ENCODE measurements at places on chromosomes 16 and 17. TPM values are rescaled to one million over a fixed set of nuclear protein-coding genes. Genes with fewer than 3 reads are reported as not detected.

Gene BIRC5
- total RNA-seq, result 33.6 TPM

Gene CSH2
- not detected for total RNA-seq

Gene TEKT5
- not detected for total RNA-seq

Gene SLFN11
- 8.9 TPM for total RNA-seq

Gene MGAT5B
- 1.3 TPM for total RNA-seq

Gene HES7
- not detected for total RNA-seq

Gene MTMR4
- 21.7 TPM for total RNA-seq

Gene AANAT
- not detected for total RNA-seq

Gene CACNG5
- total RNA-seq, result not detected

Gene DPEP2
- total RNA-seq, result 6.2 TPM

Gene LRRC46
- total RNA-seq, result not detected

Gene HIRIP3
- total RNA-seq, result 12.8 TPM

Gene TP53TG3
- not detected for total RNA-seq

Gene POLR2A
- total RNA-seq, result 94.9 TPM

Gene CIITA
- 7.7 TPM for total RNA-seq

Gene CLEC18B
- total RNA-seq, result 4.1 TPM

Gene SLC12A4
- total RNA-seq, result 8.8 TPM

Gene CD300LF
- total RNA-seq, result 1.1 TPM

Gene TMC7
- 0.66 TPM for total RNA-seq

Gene CDRT15
- not detected for total RNA-seq

Gene ENGASE
- total RNA-seq, result 32.2 TPM

Gene G6PC1
- total RNA-seq, result not detected

Gene SNX20
- 2.9 TPM for total RNA-seq

Gene ATP1B2
- total RNA-seq, result 1.5 TPM

Gene PRR35
- total RNA-seq, result not detected

Gene CTU2
- 8.0 TPM for total RNA-seq

Gene KRT24
- 5.5 TPM for total RNA-seq

Gene TEKT3
- total RNA-seq, result not detected

Gene KRT25
- total RNA-seq, result not detected

Gene CCL8
- 0.26 TPM for total RNA-seq

Gene TEKT1
- total RNA-seq, result not detected

Gene SLC16A11
- total RNA-seq, result 0.72 TPM

Gene CSH1
- not detected for total RNA-seq

Measured in esophagus squamous epithelium (tissue), 5 donors.